Stimulated activated naive B cell treated with anti-CD40 and anti-IgM and Interleukin-4, amounts not matched to agents 10 μg/mL and 1 μg/mL and 100 μg/mL, for 72 hours (primary cell): ENCODE measurements at places on chromosomes 2 and 18.

DNA sequence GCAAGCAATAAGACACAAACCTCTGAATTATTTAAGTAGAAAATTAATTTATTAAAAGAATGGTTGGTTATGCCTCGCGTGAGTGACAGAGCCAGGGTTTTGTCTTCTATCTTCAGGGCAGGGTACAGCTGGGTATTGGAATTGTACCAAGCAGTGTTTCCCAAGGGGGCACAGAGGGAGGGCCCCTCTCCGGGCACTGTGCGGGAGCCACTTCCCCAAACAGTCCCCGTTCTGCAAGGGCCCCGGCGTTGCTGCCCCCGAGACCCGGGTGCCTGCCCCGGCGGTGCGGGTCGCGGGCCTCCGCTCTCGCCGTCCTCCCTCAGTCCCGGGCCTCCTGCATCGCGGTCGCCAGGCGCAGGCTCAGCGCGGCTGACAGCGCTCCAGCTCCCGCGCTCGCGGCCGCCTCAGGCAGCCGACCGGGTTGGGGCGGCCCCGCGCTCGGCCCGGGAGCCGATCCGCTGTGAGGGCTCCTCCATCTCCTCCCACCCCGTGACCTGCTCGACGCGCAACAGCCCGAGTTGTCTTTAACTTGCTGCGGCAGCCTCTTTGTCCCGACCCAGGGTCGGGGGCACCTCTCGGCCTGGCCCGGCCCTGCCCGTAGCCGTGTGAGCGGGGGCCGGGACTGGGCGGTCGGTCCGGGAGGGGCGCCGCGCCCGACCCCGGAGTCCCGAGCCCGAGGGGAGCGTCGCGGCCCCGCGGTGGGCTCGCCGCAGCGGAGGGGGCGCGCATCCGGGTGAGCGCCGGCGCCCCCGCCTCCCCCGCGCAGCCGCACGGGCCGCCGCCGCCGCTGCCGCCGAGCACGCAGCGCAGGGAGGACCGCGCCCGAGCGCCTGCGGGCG, 620 bp upstream of the GALNT1 start:
- DNase-seq, result peak; percentile 65

GRCh38 chr2:233501198-233502076, 65.1 kb downstream of the USP40 start:
- DNase-seq, result no peak

DNA sequence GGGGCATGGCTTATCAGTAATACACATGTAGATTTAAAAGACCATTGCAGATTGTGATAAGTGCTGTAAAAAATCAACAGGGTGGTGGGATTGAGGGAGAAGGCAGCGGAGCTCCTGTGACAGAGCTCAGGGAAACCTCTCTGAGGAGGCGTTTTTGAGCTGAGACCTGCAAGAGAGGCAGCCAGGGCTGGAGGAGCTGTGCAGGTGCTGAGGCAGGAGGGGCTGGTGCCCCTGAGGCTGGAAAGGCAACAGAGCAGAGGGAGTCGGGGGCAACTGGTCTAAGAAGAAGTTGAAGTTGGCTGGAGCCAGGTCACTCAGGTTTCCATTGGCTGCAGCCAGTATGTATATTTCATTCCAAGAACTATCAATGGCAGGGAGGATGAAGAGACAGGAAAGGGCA, 47.6 kb downstream of the KLHL29 start:
- no peak for DNase-seq

GRCh38 chr2:128573116-128573515, 254.4 kb upstream of the HS6ST1 start:
- no peak for DNase-seq

DNA sequence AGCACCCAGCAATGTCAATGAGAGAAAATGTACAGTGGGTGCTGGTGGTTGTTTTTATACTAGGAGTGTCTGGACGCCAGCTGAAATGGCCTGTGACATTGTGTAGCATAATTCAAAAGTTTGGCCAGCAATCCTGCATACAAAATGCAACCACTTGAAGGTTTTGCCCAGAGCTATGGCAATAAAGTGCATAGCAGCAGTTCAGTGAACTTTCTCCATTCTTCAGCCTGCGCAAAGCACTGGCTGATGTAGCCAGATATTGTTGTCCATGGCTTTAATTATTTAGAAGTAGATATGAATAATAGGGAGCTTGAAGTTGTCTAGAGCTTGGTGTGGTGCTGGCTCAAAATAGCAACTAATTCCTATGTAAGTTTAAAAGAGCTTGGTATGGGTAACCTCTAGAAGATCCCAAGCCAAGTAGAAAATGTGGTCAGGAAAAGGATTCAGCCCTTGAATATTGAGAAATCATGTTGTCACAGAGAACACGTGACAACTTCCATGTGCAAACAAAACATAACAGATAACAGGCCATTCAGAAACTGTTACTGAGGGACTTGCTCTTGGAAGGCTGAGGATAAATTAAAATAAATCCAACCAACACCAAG, 33.3 kb upstream of the PGAP1 start:
- DNase-seq, result no peak

DNA sequence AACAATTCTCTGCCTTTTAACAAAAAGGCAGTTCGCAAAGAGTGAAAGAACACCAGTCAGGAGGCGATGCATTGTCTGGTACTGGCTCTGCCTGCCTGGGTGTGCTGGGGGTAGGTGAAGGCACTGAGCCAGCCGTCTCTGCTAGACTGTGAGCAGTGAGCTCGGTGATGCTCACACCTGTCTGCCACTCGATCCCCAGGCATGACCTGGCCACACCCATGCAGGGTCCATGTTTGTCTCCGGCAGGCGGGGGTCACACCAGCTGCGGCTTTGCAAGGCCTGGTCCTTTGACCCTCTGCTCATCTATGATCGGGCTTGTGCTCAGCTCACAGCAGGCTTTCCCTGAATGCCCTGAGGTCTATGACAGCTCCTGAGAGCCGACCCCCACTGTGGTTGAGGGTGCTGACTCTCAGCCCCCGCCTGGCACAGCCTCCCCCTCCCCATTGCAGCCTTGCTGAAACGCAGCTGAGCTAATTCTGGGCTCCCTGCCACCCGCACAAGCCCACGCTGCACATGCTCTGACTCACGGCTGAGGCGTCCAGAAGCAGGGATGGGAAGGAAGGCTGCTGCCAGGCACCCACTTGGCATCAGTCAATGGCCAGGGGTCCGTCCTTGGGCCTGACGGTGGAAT, 23.7 kb downstream of the CRACDL start:
- no peak for DNase-seq

DNA sequence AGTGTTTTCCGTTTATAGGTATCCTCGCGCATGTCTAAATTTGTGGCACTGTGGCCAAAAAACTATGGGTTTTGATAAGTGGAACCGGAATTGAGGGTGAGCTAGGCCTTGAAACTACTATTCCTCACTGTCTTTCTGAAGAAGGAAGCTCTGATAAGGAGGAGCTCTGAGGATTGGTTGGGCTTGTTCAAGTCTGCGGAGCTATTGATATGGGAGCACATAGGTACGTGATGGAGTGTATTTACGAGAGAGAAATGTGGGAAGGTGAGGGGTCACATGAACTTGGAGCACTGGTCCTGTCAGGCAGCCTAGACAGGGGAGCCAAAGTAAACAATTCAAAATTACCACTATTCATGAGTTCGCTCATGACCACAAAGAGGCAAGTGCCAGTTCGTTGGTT, 131.4 kb downstream of the BABAM2 start:
- no peak for DNase-seq

DNA sequence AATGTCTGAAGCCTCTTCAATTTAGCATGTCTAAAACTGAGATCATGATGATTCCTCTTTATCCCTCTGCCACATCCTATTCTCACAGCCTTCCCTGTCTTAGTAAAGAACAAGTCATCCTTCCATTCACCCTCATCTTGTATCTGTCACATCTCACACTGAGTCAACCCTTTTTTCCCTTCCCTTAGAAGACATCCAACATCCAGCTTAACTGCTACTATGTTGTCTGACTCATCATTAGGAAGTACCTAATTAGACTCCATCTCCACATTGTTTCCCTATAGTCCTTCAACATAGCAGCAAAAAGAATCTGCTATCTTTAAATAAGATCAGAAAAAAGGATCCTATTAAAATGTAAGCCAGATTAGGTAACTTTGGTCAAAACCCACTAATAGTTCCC, 85.2 kb upstream of the GRB14 start:
- no peak for DNase-seq

DNA sequence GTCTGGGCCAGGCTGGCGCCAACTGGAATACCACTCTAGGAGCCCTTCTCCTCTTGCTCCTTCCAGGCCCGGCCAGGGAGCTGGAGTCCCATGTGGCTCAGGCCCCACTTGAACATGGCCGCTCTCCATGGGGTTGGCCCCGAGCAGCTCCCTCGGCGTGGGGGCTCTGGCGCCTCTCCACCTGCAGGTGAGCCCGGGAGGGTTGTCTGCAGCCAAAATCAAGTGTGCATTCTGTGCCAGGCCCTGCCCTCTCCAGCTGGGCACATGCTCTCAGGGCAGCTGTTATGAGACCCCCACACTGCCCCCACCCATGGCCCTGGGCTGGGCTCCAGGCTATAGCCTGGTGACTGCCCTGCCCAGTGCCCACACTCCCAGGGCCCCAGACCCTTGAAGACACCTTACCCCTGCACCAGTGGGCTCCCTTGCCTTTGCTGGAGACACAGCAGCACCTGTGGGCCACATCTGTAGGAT, 45.8 kb upstream of the HS6ST1 start:
- no peak for DNase-seq

GRCh38 chr2:45637440-45637839, 14.0 kb upstream of the PRKCE start:
- peak; percentile 21 for DNase-seq
